Hematopoietic multipotent progenitor cell (in vitro differentiated cells): ENCODE measurements at places on chromosomes 6 and 20.

DNA sequence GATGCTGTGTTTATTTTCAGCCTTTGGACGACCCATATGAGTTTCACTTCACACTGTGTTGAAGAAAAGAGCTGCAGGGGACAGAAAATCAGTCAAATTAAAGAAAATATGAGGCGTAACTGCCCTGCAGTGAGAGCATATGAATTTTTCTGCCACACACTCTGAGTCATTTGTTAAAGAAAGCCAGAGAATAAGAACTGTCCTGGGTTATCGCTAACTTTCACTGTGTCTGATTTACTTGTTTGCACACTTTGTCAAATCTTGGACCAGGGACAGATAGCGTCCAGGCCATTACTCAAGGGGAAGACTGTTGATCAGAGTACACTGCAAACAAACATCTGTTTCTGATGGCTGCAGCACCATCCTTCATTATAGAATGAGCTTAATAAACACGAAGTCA lies 126.8 kb upstream of the AGPAT4 start:
- DNase-seq: no peak

DNA sequence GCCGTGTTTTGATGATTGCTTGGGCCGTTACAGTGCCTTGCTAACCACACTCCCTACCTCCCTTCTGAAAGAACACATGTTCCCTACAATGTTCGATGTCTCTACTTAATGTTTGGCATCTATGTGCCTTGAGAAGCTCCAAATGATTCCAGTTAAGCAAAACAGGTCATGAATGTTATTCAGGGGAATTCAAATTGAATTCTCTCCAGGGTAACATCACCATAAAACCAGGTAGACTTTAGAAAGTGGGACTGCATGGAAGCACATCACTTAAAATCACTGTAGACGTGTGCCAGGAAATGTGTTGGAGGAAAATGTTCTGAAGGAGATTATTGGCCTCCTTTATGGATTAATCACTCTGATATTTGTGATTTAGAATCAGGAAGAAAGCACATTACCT lies 128.1 kb downstream of the ADAT2 start:
- DNase-seq: no peak

DNA sequence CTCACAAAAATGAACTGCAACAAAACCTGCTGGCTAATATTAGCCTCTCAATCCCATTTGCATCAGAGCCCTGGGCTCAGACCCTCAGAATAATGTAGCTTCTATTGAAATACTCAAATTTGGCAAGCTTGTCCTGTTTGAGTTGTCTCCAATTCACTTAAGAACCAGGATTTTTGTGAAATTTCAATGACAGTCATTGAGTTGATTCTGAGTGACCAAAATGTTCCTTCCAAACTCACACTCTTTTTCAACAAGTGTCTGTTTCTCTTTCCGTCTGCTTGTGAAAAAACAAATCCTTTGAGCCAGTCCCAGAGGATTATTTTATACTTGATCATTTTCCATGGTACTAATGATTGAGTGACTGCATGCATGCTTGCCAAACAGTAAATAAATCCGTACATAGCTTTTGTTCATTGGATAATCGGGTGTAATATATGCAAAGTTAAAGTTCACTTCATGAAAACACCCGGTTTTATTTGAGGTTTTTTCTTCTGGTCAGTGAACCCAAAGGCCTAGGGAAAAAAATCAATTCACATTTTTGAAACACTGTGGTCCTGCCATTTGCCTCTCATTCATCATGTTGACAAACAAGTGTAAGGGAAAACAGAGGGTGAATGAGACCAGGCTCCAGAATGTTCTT lies 16.4 kb upstream of the SLC22A2 start:
- DNase-seq: no peak

DNA sequence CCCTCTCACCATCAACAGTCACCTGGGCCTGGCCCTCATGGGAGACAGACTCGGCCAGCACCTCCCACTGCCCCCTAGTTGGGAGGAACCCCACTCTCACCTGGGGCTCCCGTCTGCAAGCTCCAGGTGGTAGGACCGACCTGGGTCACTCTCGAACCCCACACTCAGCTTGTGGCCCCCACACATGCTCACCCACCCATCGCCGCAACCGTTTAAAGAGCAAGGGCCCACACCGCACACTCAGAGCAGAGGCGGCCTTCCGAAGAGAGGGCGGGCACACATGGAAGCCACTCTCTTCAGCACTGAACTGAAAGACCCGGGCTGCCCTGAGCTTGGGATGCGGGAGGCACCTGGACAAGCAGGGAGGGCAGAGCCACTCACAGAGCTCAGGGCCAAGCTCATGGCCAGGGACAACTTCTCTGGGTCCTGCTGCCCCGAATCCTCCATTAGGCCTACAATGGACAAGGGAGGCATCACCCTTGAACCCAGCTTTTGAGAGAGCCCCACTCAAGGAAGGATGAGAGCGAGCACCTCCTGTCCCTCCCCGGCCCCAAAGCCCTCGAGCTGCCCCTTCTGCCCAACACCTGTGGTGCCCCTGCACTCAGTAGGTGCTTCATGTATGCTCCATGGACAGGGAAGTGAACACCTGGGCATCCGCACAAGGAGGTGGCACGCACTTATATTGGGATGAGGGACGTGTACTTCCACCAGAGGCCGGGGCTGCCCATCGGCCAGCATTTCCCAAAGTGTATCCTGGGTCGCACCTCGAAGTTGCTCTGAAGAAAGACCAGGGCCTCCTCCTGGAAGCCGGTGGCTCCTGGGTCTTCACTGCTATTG lies 50.4 kb downstream of the YTHDF1 start:
- DNase-seq: no peak

GRCh38 chr20:25257130-25257529 lies 9.2 kb downstream of the PYGB start:
- DNase-seq: no peak

- no peak for DNase-seq
Observed at GRCh38 chr6:148324297-148324985, 18.2 kb upstream of the SASH1 start.

GRCh38 chr20:50335105-50335504 lies 144.5 kb downstream of the CEBPB start:
- DNase-seq: peak; percentile 71

DNA sequence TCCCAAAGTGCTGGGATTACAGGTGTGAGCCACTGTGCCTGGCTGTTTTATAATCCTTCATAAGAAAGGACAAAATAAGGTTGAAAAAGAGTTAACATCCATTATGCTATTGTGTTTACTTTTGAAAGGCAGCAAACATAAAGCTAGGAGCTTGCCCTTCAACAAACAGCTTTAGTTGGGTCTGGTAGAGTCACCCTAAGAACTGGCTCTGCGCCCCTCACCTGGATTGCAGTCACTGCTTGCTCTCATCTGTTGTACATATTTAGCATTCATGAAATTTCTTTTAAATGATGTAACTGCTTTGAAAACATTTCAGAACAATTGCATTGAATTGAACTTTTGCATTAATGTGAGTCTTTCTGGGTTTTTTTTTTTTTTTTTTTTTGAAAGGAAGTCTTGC lies 38.9 kb downstream of the JARID2 start:
- DNase-seq: no peak

DNA sequence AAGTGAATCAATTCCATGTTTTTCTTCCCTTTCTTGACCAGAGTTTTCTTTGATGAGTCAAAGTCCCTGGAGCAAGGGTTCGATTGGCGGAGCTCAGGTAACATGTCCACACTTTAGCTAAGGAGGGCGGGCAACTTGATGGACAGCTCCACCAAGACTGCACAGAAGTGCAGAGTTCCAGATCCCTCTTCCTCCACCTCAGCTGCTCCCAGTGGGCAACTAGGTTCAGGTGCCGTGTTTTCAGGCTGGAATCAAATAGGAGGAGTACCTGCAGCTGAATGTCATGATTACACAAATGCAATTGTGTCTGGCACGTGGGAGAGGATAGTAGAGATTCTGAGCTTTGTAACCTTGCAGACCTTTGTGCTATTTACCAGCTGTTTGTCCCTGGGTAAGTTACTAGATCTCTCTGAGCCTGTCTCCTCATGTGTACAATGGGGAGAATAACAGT lies 1.9 kb upstream of the ELMO2 start:
- no peak for DNase-seq

DNA sequence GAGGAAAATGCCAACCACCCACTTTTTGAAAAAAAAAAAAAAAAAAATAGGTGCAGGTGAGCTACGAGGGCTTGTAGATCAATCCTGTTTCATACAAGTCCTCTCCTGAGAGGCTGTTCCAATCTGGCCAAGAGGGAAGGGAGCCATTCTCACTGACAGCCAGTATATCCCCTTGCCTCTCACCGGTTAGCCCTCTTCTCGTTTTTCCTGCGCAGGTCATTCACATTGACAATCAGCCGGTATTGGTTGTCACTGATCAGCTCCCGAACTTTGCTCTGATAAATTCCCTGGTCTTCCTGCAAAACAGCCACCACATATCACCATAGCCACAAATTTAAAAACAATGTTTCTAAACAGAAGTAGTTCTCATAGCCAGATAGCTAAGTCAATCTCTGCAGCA lies 1.4 kb downstream of the MCM3 start:
- no peak for DNase-seq

DNA sequence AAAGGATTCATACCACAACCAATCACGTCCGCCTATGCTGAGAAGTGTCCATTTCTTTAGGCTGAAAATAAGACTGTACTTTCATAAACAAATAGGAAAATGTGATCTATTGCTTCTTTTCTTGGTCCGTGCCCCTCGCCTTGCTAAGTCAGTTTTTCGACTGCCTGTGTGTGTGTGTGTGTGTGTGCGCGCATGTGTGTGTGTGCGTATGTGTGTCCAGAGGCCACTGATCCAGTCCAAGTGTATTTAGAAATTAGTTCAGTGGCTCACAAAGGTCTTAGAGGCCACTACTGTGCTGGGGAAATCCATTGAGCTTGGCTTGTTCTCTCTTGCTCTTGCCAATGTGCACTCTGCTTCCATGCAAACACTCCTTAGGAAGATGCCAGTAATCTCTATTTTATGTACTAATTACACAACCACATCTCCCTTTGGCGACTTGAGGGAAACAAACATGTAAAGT lies 50.5 kb downstream of the SLC22A23 start:
- DNase-seq: no peak

GRCh38 chr20:53069132-53069531 lies 97.0 kb downstream of the TSHZ2 start:
- DNase-seq: no peak

GRCh38 chr6:109738667-109739066 lies 47.6 kb downstream of the FIG4 start:
- DNase-seq: no peak

DNA sequence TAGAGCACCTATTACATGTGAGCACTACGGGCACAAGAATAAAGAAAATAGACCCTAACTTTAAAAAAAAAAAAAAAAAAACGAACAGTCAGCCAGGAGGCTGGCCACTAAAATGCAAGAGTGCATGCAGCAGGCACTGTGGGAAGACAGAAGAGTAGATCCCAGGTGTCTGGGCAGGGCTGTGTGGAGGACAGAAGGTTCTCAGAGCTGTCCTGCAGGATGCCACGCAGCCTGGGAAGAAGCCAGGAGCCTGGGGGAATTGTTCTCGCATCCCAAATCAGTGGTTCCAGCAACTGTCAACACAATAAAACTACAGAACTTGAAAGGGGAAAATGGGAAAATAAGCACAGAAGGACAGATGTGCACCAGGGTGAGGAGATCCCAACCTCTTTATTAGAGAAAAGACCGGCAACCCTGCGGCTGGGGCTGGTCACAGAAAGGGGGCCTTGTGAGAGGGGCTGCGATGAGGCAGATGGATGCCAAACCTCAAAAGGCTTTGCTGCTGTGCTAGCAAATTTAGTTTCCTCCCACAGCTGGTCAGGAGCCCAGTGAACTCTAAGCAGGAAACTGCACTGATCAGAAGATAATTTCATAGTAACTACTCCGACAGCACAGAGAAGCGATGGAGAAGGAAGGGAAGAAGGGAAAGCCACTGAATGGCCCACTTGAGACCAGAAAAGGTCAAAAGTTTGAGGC lies 30.9 kb downstream of the MAP3K5 start:
- peak; percentile 55 for DNase-seq

DNA sequence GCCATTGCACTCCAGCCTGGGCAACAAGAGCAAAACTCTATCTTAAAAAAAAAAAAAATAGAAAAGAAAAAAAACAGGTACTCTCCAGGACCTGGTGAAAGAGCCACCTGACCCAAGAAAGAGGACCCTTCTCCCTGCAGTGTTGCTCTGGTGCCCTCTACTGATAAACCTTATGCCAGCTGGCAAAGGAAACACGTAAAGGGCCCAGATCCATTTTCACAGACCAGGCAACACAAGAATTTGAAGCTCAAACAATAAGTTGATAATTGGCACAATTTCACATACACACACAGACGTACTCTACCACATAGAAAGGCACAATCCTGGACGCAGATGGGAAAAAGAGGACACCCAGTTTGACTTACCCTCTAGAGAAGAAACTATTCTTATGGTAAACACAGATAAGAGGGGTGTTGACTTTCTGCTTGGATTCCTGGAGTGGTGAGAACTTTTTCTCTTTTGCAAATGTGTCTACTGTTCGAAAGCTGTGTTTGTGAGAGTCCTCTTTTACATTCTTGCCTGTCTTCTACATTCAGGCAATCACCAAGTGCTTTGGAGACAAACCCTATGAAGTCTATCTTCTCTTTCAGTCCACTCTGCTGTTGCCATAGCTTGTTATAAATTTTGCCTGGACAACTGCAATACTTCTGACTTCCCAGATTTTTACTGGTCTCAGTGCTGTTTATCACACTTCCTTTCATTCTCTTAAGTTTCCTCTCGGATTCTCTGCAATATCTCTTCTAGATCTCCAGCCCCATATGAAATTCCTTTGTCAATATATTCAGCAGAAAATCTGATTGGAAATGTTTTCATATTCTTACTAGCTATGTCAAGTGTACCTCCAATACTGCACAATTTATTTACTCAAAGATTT lies 6.4 kb upstream of the SNRPB start:
- DNase-seq: no peak
